ENCODE measurements at places on chromosomes 5 and 9. TPM values are rescaled to one million over a fixed set of nuclear protein-coding genes. Genes with fewer than 3 reads are reported as not detected.

SPATA31A7 gene
- not detected for total RNA-seq

FRMPD1 gene
- 0.19 TPM for total RNA-seq

CRB2 gene
- total RNA-seq: 0.88 TPM

PKD2L2 gene
- not detected for total RNA-seq

- DNase-seq: no peak
These were observed 32.3 kb upstream of the CDK5RAP2 start for GRCh38 chr9:120612218-120612617.
